ENCODE measurements at places on chromosomes 3 and 15.

DNA sequence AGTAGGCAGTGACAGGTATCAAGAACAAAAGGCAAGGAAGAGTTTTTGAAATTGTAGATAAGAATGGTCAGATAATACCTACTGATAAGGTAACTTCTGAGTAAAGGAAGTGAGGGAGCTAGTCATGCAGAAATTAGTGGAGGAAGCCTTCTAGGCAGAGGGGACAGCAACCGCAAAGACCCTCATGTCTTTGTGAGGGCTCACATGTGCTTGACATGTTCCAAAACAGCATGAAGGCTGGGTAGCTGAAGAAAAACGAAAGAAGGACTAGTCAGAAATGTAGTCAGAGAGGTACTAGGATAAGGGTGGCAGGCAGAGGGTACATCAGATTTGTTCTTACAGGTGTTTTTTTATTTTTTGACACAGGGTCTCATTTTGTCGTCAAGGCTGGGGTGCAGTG, 5.3 kb downstream of the SIN3A start:
- DNase-seq = no peak

GRCh38 chr3:32237670-32238452, 619 bp upstream of the CMTM8 start:
- DNase-seq = peak; percentile 68

- no peak for DNase-seq
Measured at GRCh38 chr3:66536791-66537190, 36.0 kb upstream of the LRIG1 start.

DNA sequence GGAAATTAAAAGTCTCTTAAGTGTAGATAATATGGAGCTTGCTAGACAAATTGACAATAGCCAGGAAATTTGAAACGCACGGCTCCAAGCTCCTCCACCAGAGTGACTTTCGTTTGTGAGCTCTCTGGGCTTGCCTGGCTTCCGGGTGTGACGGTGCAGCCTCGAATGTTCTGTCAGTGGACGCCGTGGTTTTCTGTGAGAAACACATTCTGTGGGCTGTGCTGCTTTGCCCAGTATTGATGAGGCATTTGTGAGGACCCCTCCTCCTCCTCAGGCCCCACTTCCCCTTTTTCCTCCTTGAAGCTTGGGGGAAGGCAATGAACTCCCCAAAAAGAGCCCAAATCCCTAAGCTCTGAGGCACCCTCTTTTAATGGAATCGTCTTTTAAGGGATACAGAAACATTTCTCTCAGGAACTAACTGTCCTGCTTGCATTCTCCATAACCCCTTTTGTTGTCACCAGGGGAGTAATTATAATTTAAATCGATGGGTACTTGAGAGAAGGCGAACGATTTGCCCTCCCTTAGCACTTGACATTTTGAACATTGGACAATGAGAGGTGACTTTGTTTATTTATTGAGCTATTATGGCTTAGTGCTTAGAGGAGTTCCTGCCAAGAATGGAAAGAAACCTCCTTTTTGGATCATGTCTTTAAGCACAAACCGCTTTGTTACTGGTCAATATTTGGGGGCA, 40.8 kb downstream of the POLR2M start:
- no peak for DNase-seq

- peak; percentile 13 for DNase-seq
Measured at GRCh38 chr15:42034628-42035434, 14.0 kb upstream of the PLA2G4E start.

Measured in mesendoderm (in vitro differentiated cells).